ENCODE measurements at places on chromosomes 2 and 18. TPM values are rescaled to one million over a fixed set of nuclear protein-coding genes. Genes with fewer than 3 reads are reported as not detected.

GRCh38 chr2:218216674-218217359 lies at the start of gene ARPC2:
Gene ARPC2 (plus strand): TSS chr2:218217189. CDS start chr2:218217471, 282 bp downstream.
- no peaks in the 10 kb centered on the region for H3K27me3 ChIP-seq
- no peaks in the 10 kb centered on the region for H3K36me3 ChIP-seq
- DNase-seq: peak; percentile 89
- peaks cover 35% of the 10 kb centered on the region for H3K4me1 ChIP-seq
- peak within 1 kb of the TSS; percentile 81 for H3K4me3 ChIP-seq

- peak overlapping the region; percentile 84 for H3K27ac ChIP-seq
- H3K4me1 ChIP-seq: peaks cover 37% of the 10 kb centered on the region
Measured at GRCh38 chr2:85706599-85707296, 12.6 kb downstream of the GNLY start.

GRCh38 chr2:84880645-84881521 lies at the start of gene TRABD2A:
Gene TRABD2A (minus strand): TSS chr2:84881084. CDS start chr2:84881039, 45 bp downstream.
- H3K36me3 ChIP-seq: no peaks in the 10 kb centered on the region
- no peak for DNase-seq
- peak within 1 kb of the TSS; percentile 49 for H3K4me3 ChIP-seq

Gene ASAP2
- 29.7 TPM for total RNA-seq
